Progenitor cell of endocrine pancreas (in vitro differentiated cells): ENCODE measurements at places on chromosomes 2 and 18. TPM values are rescaled to one million over a fixed set of nuclear protein-coding genes. Genes with fewer than 3 reads are reported as not detected.

The ATP8B1 gene
- total RNA-seq, result 21.7 and 21.9 TPM in 2 replicates

The COL6A3 gene
- 0.82 and 1.0 TPM in 2 replicates for total RNA-seq

The MAP3K19 gene
- total RNA-seq, result not detected in 2 replicates

The IL18RAP gene
- total RNA-seq, result not detected in 2 replicates

The CEP192 gene
- 28.4 and 30.9 TPM in 2 replicates for total RNA-seq
